ENCODE measurements at places on chromosomes 5 and 9. TPM values are rescaled to one million over a fixed set of nuclear protein-coding genes. Genes with fewer than 3 reads are reported as not detected.

Gene FAM78A
- polyA plus RNA-seq = 2.4 TPM

Gene WDR38
- 0.22 TPM for polyA plus RNA-seq

DNA sequence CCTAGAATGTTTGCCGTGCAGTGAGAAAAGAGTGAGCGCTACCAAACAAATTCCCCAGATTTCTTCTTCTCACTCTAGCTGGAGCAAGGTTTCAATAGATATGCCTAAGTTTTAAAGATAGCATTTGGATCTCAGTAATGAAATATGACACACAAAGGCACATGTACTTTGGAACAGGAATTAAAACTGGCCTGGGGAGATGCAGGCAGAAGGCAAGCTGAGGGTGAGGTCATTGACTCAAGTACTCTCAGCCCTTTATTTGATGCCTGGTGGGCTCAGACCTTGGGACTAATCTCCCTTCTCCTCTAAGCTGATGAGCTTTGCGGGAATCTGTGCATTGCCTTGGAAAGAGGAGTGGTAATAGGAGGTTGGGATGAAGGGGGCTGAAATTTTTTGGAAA is 323.3 kb upstream of the SLC30A5 start:
- DNase-seq = no peak

DNA sequence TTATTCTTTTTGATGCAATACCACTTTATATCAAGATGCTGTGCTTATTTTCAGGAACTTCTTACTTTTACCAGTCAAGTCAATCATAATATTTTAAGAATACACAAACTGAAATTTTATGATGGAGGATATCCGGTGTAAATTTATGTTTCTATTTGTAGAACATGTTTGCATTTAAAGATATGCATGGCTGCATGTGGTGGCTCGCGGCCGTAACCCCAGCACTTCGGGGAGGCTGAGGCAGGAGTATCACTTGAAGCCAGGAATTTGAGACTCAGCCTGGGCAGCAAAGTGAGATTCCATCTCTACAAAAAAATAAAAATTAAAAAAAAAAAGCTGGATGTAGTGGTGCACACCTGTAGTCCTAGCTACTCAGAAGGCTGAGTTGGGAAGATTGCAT is 73.5 kb upstream of the ALDH1A1 start:
- no peak for DNase-seq

GRCh38 chr5:140556438-140556837 is 835 bp downstream of the SRA1 start:
- DNase-seq = no peak

DNA sequence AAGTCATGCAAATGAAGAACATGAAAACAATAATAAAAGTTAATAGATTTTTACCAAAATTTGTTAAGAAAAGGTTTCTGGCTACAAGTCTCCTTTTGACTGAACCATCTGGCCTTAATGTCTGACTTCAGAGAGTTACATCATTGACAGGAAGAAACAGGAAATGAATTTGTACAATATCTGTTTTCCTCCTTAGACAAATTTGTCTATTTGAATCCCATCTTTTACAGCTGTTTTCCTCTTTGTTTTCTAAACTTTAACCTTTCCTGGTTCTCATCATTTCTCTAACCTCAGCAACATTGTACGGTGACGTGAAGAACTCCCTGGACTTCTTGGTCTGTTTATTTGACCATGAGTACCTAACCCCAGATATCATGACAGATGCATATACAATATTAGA is 567.5 kb upstream of the RIOK2 start:
- DNase-seq = no peak

- DNase-seq = no peak
Observed at GRCh38 chr5:169307646-169308045, 6.7 kb upstream of the SLIT3 start.

- no peak for DNase-seq
Observed at GRCh38 chr5:38426986-38427950, 129.2 kb downstream of the LIFR start.

GRCh38 chr9:114034196-114034595 is 43.9 kb downstream of the AMBP start:
- DNase-seq = no peak

DNA sequence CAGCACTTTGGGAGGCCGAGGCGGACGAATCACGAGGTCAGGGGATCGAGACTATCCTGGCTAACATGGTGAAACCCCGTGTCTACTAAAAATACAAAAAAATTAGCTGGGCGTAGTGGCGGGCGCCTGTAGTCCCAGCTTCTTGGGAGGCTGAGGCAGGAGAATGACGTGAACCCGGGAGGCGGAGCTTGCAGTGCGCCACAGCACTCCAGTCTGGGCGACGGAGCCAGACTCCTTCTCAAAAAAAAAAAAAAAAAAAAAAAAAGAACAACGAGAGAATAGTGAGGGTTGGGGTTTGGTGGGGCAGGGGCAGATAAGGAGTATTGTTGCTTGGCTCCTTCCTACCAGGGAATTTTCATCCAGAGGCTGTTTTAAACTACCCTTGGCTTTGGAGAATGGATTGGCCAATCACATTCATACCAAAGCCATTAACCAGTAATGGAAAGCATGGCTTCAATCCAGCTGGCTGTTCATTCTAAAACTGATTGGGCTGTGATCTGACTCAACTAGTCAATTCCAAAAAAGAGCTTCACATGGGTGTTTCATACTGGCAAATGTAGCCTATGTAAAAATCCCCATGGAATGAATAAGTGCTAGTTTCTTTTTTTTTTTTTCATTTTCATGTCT is 64.4 kb downstream of the PLCXD3 start:
- DNase-seq = no peak
